ENCODE measurements at places on chromosomes 2 and 18.

- no peak for DNase-seq
Measured at GRCh38 chr2:172512810-172513523, 42.9 kb upstream of the PDK1 start.

GRCh38 chr2:219119422-219120043, 41.1 kb downstream of the NHEJ1 start:
- DNase-seq: peak; percentile 72

DNA sequence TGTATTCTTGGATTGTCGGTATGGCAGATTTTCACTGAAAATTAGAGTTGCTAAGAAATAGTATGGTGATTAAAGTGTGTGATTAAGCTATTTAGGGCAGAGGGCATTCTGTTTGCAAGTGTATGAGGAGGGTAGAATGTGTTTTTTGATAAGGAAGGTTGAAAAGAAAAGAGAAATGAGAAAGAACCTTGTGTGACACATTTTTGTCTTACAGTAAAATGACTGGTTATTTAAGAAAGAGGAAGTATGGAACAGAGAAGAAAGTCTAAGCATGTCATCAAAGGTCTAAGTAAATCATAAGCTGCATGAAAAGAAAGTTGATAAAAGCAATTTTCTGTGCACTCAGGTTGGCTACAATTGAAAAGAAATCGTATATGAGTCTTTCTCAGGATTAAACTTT, 5.2 kb upstream of the RSAD2 start:
- no peak for DNase-seq

- no peak for DNase-seq
Measured at GRCh38 chr2:240856151-240856980, 12.3 kb upstream of the AGXT start.

DNA sequence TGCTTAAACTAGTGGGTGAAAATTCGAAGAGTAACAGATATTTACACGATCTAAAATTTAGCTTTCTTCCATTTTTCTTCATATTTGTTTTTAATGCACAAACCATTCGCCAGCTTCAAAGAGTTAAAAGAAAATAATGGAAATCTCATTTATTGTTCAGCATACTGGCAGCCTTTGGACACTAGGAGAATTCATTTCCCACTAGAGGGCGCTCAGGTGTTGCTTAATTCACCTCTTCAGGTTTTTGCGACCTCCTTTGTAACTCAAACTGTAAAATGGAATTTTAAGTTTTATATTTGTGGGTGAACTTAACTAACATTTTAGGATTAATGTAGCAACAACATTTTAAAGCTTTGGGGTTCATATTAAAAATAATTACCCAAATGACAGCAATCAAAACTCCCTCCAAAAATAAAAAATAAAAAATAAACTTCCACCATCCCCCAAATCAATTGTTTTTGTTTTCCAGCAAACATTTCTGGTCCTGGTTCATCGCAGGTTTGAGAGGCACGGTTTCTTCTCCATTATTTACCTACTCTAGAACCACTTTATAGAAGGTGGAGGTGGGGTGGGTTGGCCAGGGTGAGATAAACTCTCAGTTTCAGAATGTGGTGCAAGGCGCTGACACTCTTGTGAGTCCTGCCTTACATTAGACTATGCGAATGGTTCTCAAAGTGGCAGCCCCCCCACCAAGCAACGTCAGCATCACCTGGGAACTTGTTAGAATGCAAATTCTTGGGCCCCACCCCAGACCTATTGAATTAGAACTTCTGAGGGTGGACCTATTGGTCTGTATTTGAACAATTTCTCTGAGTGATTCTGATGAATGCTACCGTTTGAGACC, 24.7 kb upstream of the PNPT1 start:
- DNase-seq: peak; percentile 60

- DNase-seq: no peak
Measured at GRCh38 chr2:84894758-84895520, 10.5 kb upstream of the TMSB10 start.

GRCh38 chr2:97785818-97786217, 72.4 kb downstream of the ZAP70 start:
- no peak for DNase-seq

DNA sequence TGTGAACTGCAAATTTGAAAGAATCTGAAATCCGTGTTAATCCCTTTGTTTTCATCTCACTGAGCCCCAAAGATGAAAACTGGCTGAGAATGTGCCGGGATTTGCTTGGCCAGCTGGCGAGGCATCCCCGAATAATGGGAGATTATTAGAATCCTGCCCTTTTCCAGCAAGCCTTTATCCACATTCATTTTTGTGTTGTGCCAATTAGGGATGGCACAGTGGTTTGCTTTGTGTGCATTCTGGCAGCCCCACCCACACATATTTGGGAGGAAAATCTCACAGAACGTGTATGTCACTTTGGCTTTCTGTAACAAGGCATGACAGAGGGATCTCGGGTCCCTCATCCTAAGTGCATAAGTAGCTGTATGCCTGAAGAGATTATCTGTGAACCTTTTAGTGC, 405.8 kb upstream of the FAM98A start:
- DNase-seq: no peak

- no peak for DNase-seq
Measured at GRCh38 chr2:128402911-128403670, 84.4 kb upstream of the HS6ST1 start.

- DNase-seq: peak; percentile 70
Measured at GRCh38 chr2:177392373-177393202, at the start of gene AGPS. TSS of gene AGPS (plus strand) at chr2:177392773. CDS start at chr2:177392790, 17 bp downstream.

GRCh38 chr2:71605781-71606241, 152.4 kb downstream of the DYSF start:
- DNase-seq: no peak

- no peak for DNase-seq
Measured at GRCh38 chr2:120712180-120712681, 23.4 kb upstream of the GLI2 start.

DNA sequence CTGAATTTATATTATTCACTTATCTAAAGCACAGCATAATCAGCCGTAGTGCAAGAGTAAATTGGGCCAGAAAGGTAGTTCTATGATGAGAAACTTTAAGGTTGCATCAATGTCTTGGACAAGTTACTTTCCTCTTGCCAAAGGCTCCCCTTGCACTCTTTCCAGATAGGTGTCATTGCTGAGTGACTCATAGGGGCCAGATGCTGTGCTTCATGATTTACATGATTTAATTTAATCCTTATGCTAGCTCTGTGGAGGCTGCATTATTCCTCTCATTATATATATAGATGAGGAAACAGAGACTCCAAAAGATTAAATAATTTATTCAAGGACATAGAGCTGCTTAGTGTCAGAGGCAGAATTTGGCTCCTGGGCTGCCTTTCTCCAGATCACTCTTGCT, 5.0 kb downstream of the CFAP221 start:
- DNase-seq: no peak

- DNase-seq: no peak
Measured at GRCh38 chr2:40658941-40659340, 207.1 kb upstream of the SLC8A1 start.

DNA sequence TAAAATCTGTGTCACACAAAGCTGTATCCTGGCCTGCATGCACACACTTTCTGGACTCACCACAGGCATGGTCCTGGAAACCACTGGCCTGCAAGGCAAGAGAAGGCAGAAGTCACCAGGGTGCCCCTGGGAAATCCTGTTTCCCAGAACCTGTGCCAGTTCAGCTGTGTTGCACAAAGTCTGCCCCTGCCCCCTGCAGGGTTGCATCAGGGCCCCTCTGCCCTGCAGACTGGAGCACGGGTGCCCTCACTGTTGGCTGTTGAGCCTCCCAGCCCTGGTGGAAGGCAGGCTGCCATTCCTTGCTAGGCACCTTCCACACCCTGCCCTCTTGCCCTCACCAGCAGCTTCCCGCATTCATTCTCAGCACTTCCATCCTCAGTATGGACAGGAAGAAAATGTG, 18.0 kb upstream of the TUBB6 start:
- DNase-seq: no peak

DNA sequence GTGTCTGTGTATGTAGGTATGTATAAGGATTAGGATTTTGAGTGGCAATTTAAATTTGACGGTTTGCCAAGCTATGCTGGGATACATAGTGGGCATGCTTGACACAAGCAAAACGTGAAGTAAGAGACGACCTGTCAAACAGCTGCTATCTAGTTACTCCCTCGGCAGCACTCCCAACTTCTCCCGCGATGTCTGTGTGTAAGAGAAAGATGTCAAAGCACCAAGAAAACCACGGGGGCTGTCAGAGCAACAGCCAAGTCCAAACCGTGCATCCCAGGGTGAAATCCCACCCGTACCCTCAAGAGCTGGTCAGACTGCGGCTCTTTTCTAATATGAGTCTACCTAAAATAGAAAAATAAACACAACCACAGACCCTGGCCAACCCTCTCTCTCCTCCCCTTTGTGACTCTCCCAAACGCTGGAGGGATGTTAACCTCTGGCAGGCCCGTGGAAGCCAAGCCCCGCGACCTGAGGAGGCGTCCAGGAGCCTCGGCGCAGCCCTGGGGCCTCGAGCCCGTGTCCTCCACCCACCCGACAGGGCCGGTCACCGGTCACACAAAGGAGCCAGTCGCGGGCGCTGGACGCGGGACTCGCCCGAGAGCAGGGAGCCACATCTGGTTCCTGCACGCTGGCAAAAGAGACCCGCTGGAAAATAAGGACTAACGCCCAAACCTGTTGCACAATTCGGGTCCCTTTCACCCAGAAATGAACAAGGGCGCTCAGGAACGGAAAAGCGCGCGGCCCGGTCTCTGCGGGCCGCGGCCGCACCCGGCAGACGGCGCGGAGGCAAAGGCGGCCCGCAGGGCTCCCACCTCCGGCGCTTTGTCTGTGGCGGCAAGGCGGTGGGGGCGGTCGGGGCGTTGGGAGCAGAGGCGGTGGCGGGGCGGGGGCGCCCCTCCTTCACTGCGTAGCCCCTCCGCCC, 925 bp downstream of the SESTD1 start:
- peak; percentile 50 for DNase-seq
